ENCODE measurements at places on chromosomes 1 and 21. TPM values are rescaled to one million over a fixed set of nuclear protein-coding genes. Genes with fewer than 3 reads are reported as not detected.

The EPHA8 gene
- total RNA-seq, result not detected

The GUCA2A gene
- total RNA-seq, result not detected

The AUNIP gene
- 8.5 TPM for total RNA-seq

The CATSPER4 gene
- total RNA-seq, result not detected

The CELA2B gene
- total RNA-seq, result not detected

The PTGS2 gene
- total RNA-seq, result 4.5 TPM

The GBP7 gene
- not detected for total RNA-seq

The IL10 gene
- total RNA-seq, result not detected

The FAM3B gene
- total RNA-seq, result not detected
